Muscle of back (tissue), 13 donors: ENCODE measurements at places on chromosomes 7 and 10. TPM values are rescaled to one million over a fixed set of nuclear protein-coding genes. Genes with fewer than 3 reads are reported as not detected.

DNA sequence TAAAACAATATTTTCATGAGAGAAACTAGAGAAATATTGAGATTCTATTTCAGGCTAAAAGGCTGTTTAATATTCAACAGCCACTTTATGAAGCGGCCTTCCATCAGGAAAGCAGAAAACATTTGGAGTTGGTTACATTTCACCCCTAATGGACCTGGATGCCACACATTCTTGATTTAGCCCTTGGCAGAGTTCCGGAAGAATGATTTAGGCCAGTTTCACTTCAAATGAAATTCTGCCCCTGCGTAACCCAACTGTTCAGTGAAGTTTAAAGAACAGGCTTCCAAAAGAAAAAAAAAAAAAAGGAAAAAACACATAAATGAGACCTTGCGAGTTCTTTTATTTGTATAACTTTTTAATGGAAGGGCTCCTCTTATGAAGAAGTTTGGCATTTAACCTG, 239.2 kb upstream of the AKR1E2 start:
- DNase-seq = peak; percentile 20

The YKT6 gene
- 68.1 TPM for polyA plus RNA-seq

The NKX1-2 gene
- polyA plus RNA-seq = not detected

GRCh38 chr10:116706281-116706680, 36.1 kb downstream of the HSPA12A start:
- DNase-seq = no peak

DNA sequence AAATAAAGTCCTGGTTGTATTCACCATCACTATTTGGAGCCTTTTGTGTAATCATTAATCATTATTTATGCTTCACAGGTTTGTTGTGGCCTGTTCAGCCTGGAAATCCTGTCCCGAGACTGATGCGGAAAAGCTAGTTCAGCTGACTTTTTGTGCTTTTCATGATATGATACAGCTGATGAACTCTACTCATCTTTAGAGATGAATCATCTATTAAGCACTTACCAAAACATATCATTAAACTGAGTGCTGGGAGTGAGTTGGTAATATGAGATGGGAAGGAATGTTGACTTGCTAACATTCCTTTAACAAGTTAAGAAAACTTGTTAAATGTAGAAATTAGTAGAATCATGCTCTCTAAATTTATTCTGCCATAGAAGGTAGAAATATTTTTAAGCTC, 53.0 kb downstream of the CROT start:
- no peak for DNase-seq

The TRIM73 gene
- 2.3 TPM for polyA plus RNA-seq

GRCh38 chr10:77406764-77407430, 230.7 kb downstream of the KCNMA1 start:
- DNase-seq = no peak
